Thyroid gland (tissue), 4 donors: ENCODE measurements at places on chromosomes 5 and 9.
A peak's percentile ranks its signal among the peaks of the same experiment; 100 is the strongest.

DNA sequence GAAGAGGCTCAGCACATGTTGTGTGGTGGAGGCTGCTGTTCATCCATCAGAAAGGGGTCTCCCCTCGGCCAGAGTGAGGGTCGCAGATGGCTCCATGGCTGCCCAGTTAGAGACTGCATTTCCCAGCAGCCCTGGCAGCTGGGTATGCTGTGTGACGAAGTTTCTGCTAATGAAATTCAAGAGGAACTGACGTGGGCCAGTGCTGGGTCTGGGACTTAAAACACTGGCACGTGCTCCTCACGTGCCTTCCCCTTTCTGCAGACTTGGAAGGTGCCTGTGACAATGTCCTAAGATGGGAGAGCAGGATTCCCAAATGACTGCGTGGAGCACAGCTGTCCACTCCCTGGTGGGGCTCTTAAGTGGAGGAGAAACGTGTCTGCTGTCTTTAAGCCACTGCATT is 114.5 kb upstream of the RAPGEF1 start:
- no peak for DNase-seq

DNA sequence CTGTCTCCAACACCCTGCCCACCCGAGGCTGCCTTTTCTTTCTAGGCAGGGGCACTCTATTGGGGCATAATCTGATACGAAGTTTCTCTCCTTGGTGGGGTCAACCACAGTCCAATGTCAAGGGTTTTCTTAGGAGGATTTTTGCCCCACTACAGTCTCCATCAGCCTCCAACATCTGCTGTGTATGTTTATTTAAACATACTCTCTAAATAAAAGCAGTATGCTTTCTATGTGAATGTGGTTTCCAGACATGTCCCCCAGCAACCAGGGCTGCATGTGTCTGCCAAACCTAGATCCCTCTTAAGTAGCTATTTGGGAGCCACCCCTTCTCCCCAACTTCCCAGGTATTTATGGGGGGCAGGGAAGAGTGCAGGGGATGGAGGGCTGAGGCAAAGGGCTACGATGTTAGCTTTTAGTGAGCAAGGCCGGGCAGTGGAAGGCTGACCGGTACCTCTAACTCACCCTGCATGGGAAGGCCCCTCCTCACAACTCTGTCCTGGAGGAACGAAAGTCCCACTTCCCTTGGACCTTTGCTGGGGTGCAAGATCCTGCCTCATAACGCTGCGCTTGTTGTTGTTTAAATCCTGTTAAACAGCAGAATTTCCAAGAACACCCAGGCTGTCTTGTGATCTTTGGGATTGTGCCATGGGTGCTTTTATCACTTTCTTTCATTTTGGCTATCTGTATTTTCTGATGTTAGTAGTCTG is 75.4 kb downstream of the NREP start:
- DNase-seq = no peak

DNA sequence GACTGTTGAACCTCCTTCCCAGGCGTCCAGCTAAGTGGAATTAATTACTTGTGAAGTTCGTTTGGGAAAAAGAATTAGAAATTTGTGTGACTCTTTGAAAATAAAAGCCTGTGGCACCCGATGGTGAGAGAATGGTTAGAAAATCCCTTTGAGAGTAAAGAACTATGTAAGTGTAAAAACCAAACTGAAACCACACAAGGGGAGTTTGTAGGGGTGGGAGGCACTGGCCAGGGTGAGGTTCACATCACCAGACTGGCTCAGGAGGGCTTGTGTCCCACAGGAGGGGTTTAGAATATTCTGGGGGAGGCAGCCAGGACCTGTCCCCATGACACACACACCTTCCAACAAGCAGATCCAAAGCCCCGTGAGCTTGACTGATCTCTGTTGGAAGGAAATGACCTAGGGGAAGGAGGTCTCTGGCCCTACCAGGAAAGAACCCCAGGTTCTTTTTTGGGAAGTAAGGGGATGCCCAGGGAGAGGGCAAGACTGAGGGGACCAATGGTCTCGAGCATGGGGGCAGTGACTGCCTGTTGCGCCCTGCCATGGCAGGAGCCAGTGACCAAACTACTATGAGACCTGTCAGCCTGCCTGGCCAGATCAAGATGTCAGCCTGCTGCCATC is 4.3 kb downstream of the SPATA24 start:
- DNase-seq = no peak

GRCh38 chr9:70901013-70901412 is 220.4 kb downstream of the TRPM3 start:
- DNase-seq = no peak

GRCh38 chr5:178325679-178326373 is 93.2 kb upstream of the PHYKPL start:
- peak; percentile 80 for DNase-seq

- no peak for DNase-seq
These were observed 28.4 kb upstream of the TRIO start for GRCh38 chr5:14114615-14115251.

DNA sequence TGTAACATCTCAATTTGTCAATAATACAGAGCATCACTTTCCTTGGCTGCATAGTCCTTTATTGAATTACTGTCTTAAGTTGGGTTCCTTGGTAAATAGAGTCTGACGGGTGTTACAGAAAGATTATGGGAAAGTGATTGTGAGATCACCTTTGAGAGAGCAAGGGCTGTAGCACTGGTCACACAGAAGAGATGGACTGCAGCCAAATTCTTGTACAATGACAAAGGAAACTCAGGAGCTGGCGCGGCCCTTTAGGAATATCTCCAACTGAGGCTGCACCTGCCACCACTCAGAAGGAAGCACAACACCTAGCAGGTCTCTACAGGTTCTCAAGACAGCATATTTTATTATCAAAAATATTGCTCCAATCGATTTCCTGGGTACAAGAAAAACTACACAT is 350.0 kb upstream of the ISL1 start:
- peak; percentile 5 for DNase-seq

- DNase-seq = peak; percentile 32
These were observed 4.6 kb upstream of the ISL1 start for GRCh38 chr5:51378448-51379330.

GRCh38 chr9:126942399-126942798 is 27.8 kb downstream of the RALGPS1 start:
- DNase-seq = no peak

DNA sequence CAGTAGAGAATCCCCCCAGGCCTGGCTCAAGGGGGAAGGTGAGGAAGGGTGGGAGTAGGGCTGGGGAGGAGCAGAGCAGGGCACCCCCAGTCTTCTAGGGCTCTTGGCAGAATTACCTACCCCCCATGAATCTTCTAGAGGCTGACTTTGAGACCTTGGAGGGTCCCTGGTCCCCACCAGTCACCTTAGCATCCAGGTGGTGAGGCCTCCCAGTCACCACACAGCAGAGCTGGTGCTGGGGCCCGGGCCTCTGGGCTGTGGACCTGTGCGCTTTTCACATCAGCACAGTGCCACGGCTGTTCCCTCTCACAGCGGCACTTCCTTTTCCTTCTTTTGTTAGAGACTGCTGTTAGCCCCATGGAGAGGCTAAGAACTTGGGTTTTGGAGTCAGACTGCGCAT is 148.6 kb upstream of the PITX1 start:
- no peak for DNase-seq

- DNase-seq = no peak
These were observed 17.3 kb downstream of the ADRB2 start for GRCh38 chr5:148843510-148844318.
